ENCODE measurements at places on chromosomes 5 and 9.

- no peak for ATAC-seq
These were observed 234.7 kb downstream of the NR2F1-AS1 start for GRCh38 chr5:93346301-93346700.

DNA sequence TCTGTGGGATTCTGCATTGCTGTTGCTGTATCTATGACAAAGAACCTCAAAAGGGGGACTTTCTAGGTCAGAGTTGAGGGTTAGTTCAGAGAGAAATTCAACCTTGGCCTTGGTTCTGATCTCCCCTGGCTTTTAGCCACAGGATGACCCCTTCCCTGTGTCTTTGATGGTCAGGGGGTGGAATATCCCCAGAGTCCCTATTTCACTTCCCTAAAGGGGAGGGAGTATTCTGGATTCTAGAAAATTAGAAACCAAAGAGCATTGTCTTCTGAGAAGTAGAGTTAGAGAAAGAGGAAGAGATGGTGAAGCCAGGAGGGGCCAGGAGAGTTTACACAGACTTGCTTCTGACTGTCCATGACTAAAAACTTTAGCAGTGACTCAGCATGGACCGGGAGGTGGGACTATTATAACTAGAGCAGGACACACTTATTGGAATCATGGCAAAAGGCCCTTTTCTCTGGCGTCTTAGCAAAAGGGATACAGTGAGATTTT, 56.2 kb upstream of the LPAR1 start:
- ATAC-seq: no peak

GRCh38 chr9:7121664-7122063, 363.9 kb downstream of the KDM4C start:
- no peak for ATAC-seq

DNA sequence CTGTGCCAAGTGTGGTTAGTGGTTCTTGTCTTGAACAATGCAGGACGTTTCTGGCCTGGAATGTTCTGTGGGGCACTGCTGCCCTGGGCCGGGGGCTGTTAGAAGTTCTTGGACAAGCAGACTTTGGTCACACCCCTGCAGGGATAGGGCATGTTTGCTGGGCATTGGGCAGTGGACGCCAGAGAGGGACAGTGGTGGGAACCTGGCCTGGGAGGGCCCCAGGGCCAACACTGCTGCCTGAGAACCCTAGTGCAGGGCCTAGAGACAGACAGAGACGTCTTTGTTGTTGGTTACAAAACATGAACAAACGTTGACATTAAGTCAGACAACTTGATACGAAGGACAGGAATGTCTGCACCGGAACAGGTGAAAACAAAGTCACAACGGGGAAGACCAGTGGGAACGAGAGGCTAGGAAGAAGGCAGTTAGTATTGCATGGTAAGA, 57.0 kb downstream of the WNK2 start:
- no peak for ATAC-seq

- no peak for ATAC-seq
These were observed 2.5 kb upstream of the GM2A start for GRCh38 chr5:151250346-151251000.

DNA sequence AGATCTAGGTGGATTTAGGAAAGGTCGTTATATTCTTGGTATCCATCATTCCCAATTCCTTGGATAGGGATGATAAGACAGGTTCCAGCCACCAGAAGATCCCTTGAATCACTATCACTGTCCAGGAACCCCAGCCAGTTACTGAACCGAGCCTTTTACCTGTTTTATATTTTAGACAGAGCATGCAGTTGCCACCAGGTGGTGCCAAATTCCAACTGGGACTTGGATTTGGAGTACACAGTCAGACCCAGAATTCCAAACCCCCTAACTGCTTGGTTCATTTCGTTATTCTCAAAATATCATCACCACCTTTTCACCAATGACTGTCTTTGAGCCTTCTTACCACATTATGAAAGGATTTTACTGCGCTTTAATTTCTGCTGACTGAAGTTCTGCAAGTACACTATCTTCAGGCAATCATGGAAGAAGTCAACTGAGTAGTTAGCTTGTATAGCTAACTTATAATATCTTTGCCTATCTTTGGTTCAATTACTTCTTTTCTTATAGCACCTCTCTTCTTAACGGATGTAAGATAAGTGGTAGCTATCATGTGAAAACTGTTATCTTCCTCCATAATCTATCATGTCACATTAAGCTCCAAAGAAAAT, 191.8 kb downstream of the PRR16 start:
- no peak for ATAC-seq

GRCh38 chr9:133701981-133702797, 36.0 kb downstream of the SARDH start:
- ATAC-seq: peak; percentile 53

GRCh38 chr5:91177085-91177484, 206.0 kb downstream of the ARRDC3 start:
- no peak for ATAC-seq

- no peak for ATAC-seq
These were observed 23.5 kb downstream of the ITGA1 start for GRCh38 chr5:52811067-52811749.

DNA sequence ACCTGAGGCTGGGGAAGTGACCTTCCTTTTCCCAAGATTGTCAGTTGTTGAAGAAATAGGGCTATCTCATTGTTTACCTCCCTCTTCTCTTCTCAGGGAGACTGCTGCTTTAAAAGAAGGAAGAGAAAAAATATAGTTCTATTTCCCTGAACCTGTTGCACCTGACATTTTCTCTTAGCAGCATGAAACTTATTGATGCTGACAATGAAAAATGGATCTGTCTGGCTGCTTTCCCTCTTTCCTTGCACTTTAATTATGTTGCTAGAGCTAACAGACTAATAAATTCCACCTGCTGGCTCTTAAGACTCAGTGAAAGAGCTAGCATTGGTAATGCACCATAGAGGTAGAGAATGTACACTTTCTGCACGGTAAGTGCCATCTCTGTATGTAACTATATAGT, 6.2 kb upstream of the CKMT2 start:
- ATAC-seq: no peak

DNA sequence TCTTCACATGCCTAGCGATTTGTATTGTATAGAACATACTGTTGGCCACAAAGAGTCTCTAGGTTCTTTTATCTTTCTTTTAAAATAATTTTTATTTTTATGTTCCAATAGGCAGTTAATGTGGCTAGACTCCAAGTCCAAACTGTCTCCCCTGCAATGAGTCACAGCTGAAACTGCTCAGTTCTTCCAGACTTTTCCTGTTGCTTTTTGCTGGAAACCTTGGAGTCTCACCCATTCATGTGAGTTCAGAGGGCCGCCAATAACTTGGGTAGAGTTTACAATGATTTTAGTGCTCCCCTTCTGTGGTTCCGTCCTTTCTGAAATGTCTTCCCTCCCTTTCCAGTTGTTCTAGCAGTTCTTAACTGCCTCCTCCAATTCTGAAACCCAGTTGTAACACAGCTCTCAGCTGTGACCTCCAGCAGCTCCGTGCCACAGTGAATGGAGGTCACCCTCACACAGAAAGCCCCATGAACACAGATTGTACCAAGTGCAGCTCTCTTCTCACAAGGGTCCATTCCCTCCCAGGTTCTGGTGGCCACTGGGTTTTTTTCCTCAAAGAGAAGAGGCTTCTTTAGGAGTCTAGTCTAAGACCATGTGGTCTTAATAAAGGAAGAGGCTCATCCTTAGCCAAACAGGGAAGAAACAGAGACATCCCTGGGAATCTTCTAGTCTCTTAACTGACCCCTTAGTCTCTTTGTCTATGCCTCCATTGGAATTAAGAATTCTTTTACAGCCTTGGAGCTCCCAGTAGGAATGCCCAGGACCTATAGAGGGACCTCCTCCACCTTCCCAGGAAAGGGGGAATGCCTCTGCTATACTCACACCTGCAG, 198.5 kb downstream of the SPOCK1 start:
- peak; percentile 31 for ATAC-seq

GRCh38 chr5:143634689-143635088, 177.3 kb upstream of the HMHB1 start:
- ATAC-seq: no peak

DNA sequence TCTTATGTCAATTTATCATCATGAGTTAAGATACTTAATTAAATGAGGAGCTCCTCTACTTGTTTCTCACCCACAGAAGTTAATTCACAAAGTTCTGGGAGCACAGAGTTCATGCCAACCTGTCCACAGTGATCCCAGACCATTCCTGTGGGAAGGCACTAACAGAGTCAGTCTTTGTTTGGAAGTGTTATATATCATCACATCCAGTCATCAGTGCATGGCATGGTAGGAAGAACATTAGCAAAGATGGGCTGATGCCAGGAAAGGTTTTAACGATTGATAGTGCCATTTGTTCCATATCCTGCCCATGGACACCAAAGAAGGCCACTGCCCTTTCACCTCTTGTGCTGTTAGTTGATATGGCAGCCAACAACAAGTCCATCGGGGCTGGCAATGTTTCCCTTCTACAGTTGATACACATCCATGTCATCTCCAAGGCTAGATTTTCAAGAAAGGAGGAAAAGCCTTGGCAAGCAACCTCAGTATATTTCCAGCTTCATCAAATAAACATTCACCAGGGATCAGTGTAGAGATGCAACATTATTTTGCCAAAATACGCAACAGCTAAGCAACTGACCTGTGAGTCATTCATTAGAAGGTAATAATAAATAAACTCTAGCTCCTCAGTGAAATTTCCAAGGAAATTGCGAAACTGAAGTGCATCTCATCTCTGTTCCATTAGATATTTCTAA, 169.6 kb downstream of the RORB start:
- no peak for ATAC-seq

DNA sequence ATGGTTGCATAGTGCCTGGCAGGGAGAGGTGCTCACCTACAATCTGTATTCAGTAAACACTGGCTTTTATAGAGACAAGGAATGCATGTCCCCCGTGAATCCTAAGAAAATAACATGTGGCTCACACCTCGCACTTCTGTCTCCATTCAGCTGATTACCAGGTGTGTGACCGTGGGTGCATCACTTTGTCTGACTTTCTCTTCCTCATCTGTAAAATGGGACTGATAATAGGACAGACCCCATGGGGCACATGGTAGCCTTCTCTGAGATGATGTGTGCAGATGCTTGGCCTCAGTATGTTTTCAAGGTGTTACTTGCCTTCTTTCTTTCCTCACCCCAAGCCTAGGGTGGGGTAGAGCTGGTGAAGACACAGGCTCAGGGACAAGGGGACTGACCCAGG, 6.3 kb downstream of the CXXC5 start:
- ATAC-seq: no peak

DNA sequence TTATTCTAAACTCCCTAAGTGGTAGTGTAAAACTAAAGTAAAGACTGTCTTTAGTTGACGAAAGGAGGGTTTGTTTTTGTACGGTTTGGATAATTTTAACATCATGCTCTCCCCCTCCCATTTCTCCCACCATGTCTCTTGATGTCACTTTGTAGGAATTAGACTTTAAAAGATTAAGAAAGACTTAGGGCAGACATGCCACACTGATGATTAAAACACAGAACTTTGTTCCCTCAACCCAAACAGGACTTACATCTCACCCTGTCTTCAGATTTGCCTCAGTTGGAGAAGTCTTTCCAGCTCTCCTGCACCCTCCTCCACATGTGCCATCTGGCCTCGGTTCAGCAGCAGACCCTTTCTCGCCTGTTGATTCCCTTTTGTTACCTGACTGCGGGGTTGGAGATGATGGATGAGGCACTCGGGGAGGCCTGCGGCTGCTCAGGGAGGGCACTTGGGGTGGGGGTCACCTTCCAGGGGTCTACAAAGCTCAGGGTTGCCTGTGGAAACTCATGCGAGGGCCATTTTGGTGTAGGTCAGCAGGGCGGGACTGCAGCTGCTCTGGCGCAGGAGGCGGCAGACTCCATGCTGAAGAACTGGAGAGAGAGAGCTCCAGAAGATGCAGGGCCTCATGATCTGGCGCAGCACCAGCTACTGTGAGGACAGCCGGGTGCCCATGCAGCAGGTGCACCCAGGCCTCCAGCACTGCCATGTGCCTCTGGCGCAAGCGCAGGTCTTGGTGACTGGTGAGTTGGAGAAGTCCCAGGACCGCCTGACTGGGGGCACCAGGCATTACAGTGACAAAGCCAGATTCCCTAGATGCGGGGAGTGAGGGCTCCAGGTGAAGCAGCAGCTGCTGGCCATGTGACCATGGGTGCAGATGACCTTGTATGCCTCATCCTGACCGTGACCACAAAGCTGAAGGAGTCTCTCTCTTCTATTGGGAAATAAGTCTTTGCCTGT, 24.5 kb upstream of the EXOC3 start:
- no peak for ATAC-seq

DNA sequence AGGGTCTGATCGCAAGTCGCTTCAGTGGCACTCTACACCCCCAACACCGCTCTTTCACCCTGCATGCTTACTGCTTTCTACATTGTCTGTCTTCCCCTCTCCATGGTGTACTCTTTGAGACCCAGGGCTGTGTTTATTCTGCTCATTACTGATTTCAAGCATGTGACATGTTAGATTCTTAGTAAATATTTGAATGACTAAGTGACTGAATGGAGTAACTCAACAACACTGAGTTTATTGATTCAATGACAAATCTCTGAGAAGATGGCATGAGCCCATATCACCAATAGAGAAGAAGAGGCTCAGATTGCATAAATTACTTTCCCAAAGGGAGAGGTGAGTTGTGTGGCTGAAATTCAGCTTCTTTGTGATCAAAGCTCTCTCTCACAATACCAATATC, 89.7 kb upstream of the OSMR start:
- ATAC-seq: no peak

- ATAC-seq: peak; percentile 71
These were observed 12.4 kb downstream of the DNAJB5 start for GRCh38 chr9:35001803-35002502.

DNA sequence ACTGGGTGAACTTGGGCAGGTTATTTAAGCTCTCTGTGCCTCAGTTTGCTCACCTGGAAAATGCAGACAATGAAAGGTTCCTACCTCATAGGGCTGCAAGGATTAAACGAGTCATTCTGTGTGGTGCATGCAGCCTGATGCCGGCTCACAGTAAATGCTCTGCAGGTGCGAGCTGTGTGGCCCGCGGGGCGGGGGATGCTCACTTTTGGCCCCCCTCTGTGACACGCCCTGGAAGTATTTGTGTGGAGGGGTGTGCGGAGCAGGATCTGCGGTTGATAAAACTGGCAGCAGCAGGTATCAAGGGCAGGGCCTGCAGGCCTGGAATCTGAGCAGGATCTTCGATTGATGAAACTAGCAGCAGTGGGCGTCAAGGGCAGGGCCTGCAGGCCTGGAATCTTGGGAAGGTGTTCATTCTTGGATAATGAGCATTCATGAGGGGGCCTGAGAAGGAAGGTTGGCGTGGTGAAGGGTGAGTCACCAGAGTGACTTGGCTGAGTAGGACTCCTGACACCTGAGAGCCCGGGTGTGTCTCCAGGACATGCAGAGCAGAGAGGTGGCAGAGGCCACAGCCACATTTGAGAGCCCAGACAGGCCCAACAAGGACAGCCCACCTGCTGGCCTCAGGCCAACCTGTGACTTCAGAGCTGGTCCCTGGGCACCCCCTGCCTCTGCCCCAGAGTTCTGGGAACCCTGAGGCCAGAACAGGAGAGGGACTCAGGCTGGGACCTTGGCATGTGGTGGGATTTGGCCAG, 11.9 kb downstream of the UNC5A start:
- no peak for ATAC-seq

Measured in stimulated activated memory B cell treated with anti-CD40 and anti-IgM and Interleukin-4, amounts not matched to agents 10 μg/mL and 1 μg/mL and 100 μg/mL, for 72 hours (primary cell).